ENCODE measurements at places on chromosomes 4 and X. TPM values are rescaled to one million over a fixed set of nuclear protein-coding genes. Genes with fewer than 3 reads are reported as not detected.

GRCh38 chr4:78059524-78059889, 2.4 kb downstream of the FRAS1 start:
- DNase-seq: no peak

GRCh38 chr4:152109531-152110509, 349.0 kb upstream of the GATB start:
- no peak for DNase-seq

DNA sequence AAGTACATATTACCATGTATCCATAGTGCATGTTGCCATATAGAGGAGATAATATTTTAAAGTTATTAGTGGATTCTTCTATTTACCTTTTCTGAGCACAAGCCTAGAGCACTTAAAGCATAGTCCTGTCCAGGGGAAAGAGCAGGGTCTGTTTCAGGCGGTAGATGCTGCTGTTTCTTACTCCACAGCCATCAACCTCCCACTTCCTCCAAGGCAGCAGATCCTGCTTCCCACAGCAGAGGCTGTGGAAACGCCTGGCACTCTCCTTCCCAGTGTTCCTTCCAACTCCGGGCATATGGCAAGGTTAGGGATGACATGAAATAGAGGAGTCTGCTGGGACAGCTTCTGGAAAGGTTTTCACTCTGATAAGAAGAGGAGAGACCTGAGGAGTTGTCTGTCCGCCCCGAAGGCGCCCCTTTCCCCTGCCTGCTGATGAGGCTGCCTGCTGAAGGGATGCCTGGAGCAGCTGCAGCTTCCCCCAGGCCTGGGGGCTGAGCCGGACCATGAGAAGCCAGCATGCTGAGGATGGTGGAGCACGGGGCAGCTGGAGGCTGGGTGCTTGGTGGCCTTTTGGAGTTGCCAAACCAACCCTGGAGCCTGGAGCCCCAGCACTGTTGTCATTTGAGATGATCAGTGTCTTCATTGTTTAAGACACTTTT, 43.9 kb upstream of the SLC25A4 start:
- DNase-seq: no peak

GRCh38 chr4:27717431-27717755, 856.8 kb downstream of the STIM2 start:
- DNase-seq: no peak

GRCh38 chr4:3393171-3393570, 48.6 kb upstream of the HGFAC start:
- no peak for DNase-seq

GRCh38 chrX:152259150-152259549, 120.8 kb upstream of the MAGEA10 start:
- DNase-seq: no peak

GRCh38 chrX:38089173-38089982, 83.0 kb downstream of the SYTL5 start:
- no peak for DNase-seq

DNA sequence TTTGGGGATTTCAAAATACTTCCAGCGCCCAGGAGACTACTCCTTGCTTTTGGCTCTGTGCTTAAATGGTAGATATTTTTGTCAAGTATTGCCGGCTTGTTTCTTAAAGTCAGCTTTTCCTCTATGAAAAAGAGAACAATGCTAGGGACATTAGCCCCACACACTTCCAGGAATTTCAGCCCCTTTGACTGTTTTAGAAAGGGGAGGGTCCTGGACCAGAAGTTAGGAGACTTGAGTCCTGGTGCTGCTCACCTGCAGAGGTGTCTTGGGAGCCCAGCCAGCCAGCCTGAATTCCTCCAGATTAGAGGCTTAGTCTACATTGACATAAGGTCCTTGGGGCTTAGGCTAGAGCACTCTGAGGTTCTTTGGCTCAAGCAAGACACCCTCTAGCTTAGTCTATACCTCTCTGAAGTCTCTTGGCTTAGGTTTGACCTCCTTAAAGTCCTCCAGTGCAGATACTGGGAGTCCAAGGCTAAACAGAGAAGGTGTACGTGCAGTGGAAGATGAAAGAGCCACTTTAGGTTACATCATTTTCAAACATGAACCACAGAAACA, 1.6 kb upstream of the SETD7 start:
- no peak for DNase-seq

DNA sequence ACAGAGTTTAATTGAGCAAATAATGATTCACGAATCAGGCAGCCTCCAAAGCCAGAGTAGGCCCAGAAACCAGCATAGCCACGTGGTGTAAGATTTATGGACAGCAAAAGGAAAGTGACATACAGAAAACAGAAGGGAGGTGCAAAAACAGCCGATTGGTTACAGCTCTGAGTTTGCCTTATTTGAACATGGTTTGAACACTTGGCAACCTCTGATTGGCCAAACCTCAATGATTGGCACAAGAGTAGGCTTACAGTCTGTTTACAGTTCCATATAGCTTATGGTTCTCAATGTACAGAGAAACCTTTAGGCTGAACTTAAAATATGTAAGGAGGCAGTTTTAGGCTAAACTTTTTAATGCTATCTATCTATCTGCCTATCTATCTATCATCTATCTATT, 394.8 kb downstream of the CFAP47 start:
- DNase-seq: no peak

- DNase-seq: no peak
These were observed 1.3 kb upstream of the ZNF141 start for GRCh38 chr4:336099-336892.

DNA sequence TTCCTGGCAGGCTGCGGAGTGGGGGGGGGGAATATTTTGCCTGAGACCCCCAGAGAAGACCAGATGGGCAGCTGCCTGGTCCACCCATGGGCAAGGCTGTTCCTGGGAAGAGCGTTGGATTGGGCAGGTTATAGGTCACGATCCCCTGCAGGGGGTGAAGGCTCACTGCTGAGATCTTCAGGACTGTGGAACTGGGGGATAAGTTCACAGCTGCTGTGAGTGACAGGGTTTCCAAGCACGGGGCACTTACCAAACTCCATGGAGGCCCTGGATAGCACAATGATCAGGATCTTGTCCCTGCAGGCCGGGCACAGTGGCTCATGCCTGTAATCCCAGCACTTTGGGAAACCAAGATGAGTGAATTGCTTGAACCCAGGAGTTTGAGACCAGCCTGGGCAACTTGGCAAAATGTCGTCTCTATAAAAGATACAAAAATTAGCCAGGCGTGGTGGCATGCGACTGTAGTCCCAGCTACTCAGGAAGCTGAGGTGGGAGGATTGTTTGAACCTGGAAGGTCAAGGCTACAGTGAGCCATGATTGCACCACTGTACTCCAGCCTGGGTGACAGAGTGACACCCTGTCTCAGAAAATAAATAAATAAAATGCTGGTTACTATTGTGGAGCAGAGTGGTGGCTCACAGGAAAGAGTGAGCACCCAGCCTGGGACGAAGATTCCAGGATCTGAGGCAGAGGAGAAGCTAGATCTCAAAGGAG, 68.0 kb upstream of the HELT start:
- no peak for DNase-seq

DNA sequence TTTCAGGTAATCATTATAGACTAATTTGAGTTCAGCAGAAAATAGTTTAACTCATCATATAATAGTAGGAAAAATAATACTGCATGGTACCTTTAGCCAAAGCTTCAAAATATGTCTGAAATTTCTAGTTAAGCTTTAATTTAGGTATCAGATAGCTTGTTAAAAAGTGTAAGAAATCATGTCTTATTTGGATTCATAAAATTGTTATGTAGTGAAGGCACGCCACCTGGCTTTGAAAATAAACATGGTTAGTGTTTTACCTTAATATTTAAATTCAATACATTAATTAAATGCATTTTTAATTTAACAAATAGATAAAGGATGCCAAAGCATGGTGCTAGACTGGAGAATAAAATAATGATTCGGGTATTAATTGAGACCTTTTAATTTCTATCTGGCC, 211.4 kb downstream of the FSTL5 start:
- no peak for DNase-seq

- no peak for DNase-seq
These were observed 435.7 kb upstream of the FMR1 start for GRCh38 chrX:147476008-147476407.

GRCh38 chrX:41449615-41450014, 2.5 kb downstream of the NYX start:
- no peak for DNase-seq

DNA sequence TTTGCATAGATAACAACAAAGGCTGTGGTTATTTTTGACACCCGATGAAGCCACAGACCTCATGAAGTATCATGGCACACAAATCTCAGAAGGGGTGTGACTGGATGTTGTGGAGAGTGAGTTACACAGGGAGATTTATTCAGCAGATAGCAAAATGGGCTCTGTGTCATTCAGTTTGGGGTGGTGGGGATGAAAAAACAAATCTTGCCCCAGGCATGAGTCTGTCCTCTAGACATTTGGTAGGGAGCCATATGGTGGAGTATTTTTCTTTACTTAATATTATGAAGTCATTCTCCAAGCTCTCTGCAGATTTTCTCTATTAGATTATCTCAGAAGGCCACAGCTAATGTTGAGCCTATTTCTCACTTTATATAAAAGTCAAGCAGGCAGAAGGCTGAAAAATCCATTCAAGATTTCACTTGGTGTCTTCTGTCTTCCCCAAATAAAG, 277.1 kb upstream of the TENM3 start:
- no peak for DNase-seq

DNA sequence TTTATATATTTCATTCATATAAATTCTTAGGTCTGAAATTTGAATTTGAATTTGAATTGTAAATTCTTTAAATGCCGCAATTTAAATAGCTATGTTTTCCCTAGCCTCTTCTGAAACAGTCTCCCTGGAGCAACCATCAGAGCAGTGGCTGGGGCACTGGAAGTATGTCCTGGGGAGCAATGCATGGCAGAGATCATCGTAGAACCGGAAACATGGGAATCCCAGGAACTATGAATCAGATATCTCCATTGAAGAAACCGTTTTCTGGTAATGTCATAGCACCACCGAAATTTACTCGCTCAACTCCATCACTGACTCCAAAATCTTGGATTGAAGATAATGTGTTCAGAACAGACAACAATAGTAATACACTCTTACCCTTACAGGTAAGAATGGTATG, 4.9 kb downstream of the CPEB2 start:
- no peak for DNase-seq

GRCh38 chrX:21655901-21656586, 2.1 kb downstream of the KLHL34 start:
- DNase-seq: no peak

GRCh38 chr4:89582756-89583505, 254.0 kb downstream of the SNCA start:
- DNase-seq: no peak

GRCh38 chrX:17521871-17522693, 147.1 kb downstream of the NHS start:
- DNase-seq: no peak

- DNase-seq: no peak
These were observed 67.2 kb upstream of the BRWD3 start for GRCh38 chrX:80876877-80877276.

DNA sequence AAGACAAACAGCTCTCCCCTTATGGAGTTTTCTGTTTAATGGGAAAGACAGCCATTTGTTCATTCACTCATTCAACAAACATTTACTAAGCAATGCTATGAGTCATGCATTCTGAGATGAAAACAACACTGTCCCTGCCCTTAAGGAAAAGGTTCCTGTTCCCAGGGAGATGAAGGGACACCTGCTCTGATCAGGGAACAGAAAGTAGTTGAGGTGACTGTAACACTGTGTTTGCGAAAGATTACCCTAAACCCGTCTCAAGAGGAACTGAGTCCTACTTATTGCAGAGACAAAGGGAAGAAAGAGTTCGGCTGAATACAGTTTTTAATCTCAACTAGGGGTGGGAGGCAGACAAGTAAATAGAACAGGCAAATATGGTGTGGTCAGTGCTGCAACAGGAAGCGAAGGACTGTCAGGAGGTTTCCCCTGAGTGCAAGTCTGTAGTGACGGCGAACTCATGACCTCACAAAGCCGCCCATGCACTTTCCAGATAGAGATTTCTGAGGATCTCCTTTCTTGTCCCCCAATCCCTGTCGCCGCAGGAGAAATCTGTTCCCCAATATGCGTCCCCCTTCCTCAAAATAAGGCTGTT, 712 bp downstream of the STX18 start:
- DNase-seq: peak; percentile 70

DNA sequence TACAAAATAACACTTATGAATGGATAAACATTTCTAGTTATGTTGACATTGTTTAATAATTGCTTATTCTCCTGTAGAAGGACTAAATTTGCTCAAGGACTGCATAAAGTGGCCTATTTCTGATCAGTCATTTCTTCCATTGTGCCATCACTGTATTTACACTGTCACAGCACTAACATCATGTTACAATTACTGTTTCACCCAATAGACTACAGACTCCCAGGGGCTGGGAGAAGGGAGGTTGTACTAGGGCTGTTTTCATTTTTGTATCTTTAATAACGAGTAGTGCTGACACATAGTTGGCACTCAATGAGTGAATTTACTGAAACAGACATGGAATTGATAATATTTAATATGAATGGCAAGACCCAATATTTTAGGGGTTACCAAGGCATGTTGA, 139.5 kb downstream of the SLC10A7 start:
- no peak for DNase-seq

DNA sequence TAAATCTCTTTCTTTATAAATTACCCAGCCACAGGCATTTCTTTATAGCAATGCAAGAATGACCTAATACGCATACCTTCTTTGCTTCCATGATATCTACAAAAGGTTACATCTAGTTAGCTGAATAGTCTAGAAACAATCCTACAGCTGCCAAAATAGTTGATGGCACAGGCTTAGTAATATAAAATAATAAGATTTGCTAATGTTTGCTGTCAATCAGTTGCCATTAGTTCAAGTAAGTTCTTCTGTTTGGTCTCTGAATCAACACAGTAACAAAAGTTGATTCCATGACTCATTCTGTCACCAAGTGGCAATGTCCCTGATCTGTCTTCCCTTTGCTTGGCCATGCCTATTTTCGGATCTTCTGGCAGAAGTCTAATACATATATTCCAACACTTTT, 470.2 kb downstream of the SPRY1 start:
- DNase-seq: no peak

DNA sequence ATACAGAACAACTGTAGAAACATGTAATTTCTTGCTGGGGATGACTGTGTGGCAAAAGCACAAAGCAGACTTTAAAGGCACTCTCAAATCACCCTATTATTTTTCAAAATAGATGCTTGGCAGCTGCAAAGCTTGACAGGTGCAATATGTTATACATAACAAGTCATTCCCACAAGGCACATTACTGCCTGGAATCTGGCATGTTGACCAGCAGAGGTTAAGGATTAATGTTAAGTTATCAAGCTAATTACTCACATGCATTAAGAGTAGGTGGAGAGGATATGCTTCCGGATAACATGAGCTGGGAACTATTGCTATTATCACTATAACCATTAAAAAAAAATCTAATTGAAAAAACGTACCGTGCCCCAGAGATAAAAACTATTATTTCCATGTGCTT, 17.8 kb downstream of the ANOS1 start:
- no peak for DNase-seq

GRCh38 chr4:3879681-3880614, 113.8 kb downstream of the ADRA2C start:
- DNase-seq: no peak

- no peak for DNase-seq
These were observed 91.7 kb downstream of the PHOX2B start for GRCh38 chr4:41656572-41657520.

GRCh38 chr4:52358366-52358765, 300.7 kb downstream of the USP46 start:
- DNase-seq: no peak

Gene AADAT
- total RNA-seq: 17.4 TPM

Gene SMIM31
- total RNA-seq: not detected

Gene CT45A1
- not detected for total RNA-seq

Gene PF4V1
- total RNA-seq: not detected

Gene PRKG2
- 0.51 TPM for total RNA-seq

Gene ATP2B3
- not detected for total RNA-seq

Gene STK32B
- total RNA-seq: 4.2 TPM

Gene BST1
- 13.0 TPM for total RNA-seq

Gene CXorf49
- total RNA-seq: 70.9 TPM

Gene TLR8
- not detected for total RNA-seq

Gene APELA
- not detected for total RNA-seq

Data from epithelial cell of proximal tubule (primary cell).